ENCODE measurements at places on chromosomes 13 and 19.
A peak's percentile ranks its signal among the peaks of the same experiment; 100 is the strongest.

DNA sequence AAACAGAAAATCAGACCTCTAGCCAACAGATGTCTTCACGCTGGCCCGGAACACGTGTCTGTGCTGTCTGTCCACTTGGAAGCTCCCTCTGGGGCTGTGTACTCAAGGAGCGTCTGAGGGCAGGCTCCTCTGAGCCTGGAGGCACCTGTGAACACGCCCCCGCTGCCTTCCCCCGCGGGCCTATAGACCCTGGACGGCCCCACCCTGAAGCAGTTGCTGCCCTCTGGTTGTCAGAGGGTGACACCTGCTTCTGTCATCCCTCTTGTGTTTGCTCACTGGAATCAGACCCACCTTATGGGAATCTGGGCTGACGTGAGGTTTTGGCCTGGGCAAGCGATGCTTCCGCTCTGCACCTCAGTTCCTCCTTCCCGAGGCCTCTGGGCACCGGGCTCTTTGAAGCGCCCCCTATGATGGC is 19.2 kb downstream of the EPN1 start:
- DNase-seq = no peak

- DNase-seq = no peak
These were observed 4.5 kb upstream of the BAX start for GRCh38 chr19:48950159-48950558.

- peak; percentile 85 for DNase-seq
These were observed 4.2 kb downstream of the LTBP4 start for GRCh38 chr19:40605216-40605971.

GRCh38 chr19:35069696-35070095 is 28.2 kb downstream of the HPN start:
- no peak for DNase-seq

GRCh38 chr13:73224703-73225102 is 165.9 kb downstream of the KLF5 start:
- no peak for DNase-seq

- no peak for DNase-seq
These were observed 1.8 kb upstream of the ZNF557 start for GRCh38 chr19:7067716-7068115.

Data from OCI-LY7 (cell line).